ENCODE measurements at places on chromosomes 12 and 14.

DNA sequence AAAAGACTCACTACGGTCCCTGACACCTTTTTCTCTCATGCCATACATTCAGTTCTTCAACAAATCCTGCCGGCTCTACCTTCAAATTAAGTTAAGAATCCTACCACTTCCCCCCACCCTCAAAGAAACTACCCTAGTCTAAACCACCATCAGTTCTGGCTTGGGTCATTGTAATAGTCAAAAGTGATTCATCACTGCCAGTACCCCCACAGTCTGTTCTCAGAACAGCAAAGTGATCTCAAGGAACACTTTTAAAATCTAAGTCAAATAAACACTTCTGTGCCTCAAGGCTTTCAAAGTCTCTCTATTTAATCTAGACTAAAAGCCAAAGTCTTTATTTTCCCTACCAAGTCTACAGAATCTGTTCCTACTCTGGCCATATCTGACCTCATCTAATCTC, 12.0 kb upstream of the FAM234B start:
- no peak for DNase-seq

DNA sequence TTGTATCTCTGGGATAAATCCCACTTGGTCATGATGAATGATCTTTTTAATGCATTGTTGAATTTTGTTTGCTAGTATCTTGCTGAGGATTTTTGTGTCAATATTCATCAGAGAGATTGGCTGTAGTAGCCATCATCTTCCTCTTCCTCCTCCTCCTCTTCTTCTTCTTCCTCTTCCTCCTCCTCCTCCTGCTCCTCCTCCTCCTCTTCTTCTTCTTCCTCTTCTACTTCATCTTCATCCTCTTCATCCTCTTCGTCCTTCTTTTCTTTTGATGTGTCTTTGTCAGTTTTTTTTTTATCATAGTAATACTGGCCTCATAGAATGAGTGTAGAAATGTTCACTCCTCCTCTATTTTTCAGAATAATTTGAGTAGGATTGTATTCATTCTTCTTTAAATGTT, 15.4 kb upstream of the PPM1H start:
- no peak for DNase-seq

- DNase-seq, result no peak
Observed at GRCh38 chr12:29756741-29757390, 26.9 kb downstream of the TMTC1 start.

DNA sequence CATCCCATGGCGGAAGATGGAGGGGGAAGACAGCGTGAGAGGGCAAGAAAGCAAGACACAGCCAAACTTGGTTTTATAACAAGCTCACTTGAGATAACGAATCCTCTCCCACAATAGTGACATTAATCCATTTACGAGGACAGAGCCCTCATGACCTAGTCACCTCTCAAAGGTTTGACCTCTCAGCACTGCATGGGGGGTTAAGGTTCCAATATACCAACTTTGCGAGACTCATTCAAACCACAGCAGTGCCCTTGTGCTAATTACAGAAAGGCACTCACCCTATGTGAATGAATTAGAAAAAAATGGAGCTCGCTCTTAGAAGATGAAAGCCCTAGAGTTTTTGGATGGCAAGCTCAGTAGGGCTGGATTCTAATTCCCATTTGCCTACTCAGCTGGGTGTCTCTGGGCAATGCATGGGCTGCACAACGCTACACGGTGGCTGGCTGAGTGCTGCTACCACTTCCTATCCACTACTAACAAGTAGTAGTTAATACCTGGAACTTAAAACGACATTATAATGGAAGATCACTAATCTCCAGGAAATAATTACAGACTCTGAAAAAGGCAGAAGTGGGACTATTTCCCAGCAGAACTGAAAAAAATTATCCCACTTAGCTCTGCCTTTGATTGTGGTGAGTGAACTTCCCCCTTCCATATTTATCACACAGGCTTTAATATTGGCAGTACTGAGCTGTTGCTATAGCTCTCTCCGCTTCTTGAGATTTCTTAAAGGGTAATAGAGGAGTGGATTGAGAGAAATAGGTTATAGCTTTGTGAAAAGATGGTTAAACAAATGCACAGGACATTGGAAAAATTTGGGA, 27.5 kb downstream of the TESPA1 start:
- no peak for DNase-seq

GRCh38 chr12:80040075-80040738, 59.1 kb upstream of the OTOGL start:
- DNase-seq, result no peak

DNA sequence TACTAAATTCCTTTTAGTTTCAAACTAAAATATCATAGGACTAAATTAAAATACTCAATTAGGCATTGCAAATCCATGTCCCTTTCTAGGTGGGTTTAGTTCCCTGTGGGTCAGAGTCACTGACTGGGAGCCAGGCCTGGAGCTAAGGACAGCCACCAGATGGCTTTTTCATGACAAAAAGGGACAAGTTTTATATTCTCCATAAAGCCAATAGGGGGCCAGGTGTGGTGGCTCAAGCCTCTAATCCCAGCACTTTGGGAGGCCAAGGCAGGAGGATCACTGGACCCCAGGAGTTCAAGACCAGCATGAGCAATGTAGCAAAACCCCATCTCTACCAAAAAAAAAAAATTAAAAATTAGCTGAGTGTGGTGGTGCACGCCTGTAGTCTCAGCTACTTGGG, 35.4 kb upstream of the EIF5 start:
- DNase-seq, result no peak

DNA sequence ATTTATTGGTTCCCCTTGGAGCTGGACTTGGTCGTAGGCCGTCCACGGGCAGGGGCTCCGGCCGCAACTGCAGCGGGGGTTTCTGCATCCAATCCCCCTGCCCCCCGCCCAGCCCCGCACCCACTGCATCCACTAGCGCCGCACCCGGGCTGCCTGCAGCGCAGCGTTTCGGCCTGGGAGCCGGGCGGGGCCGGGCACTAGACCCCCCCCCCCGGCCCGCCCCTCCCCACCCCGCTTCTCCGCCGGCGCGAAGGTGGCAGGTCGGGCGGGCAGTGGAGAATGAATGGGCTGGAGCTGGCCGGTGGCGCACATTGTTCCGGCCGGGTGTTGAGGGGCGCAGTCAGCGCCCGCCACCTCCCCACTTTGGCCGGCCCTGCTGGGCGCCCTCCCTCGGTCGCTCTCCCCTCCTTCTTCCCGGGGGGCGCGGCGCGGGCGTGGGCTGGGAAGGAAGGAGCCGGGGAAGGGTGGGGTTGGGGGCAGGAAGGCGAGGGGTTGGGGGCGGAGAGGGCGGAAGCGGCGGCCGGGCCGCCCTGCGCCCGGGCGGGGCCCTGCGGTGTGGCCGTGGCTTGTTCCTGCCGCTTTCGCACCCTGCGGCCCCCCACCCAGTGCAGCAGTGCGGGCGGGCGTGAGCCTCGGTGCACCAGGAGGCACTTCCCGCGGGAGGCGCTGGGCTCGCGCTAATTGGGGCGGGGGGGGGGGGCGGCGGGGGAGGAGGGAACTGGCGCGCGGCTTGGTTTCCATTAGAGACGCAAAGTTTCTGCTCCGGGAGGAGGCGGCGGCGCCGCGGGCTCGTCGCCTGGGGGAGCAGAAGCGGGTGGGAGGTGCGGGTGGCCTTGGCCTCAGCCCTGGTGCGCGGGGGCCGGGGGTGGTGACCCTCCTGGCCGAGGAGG, 841 bp downstream of the CALM1 start:
- DNase-seq, result peak; percentile 78

- DNase-seq, result no peak
Observed at GRCh38 chr14:91358654-91359220, 58.9 kb downstream of the CCDC88C start.

- peak; percentile 91 for DNase-seq
Observed at GRCh38 chr14:64704143-64704742, at the start of gene PLEKHG3. Gene PLEKHG3, plus strand, starts transcription at chr14:64704424. Its CDS starts 23,208 bp downstream, at chr14:64727632.

- DNase-seq, result no peak
Observed at GRCh38 chr14:105425823-105426247, 6.2 kb downstream of the MTA1 start.

GRCh38 chr12:61490526-61491498, 769.4 kb upstream of the USP15 start:
- DNase-seq, result no peak

DNA sequence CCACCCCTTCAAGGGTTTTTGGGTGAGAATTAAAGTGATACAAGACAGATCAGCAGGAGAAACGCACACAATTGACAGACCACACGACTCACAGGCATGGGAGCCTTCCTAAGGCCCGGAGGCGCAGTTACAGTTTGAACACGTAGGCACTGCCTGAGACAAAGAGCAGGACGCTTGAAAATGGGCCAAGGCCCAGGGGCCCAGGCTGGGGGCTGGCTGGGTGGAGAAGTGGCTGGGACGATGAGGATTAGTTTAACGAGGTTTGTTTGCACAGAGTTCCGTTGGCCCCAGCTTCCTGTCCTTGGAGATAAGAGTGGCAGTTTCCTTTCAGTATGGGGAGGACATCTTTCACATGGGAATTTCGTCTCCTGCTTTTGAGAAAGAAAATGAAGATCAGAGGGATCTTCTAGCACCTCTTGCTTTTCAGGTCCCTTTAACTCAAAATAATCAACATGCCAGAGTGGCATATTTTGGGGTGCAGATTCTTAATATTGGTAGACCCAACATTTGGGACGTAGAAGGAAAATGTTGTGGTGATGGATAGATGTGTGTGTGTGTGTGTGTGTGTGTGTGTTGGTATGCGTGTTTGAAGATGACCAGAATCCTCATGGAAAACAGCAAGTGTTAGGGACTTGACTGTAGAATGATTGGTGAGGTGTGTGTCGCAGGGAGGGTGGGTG, 44.6 kb downstream of the DLK1 start:
- DNase-seq, result no peak

GRCh38 chr12:116353958-116354357, 76.5 kb upstream of the MED13L start:
- DNase-seq, result no peak

DNA sequence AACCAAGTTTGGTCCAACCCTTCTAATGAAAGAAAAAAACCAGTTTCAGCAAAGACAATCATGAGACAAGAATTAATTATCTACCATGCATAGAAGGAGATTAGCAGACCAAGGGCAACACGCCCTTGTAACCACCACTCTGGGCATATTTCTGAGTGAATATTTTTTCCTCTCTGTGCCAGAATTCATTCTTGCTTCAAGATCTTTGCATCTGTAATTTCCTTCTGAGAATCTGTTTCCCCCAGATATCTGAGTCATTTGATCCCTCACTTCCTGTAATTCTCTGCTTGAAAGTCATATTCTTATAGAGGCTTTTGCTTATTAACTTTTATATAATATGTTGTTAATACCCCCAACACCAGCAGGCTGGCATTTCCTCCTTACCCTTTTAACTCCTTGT, 243.7 kb downstream of the SLC16A7 start:
- DNase-seq, result peak; percentile 9

GRCh38 chr12:66244446-66244845, 55.4 kb downstream of the IRAK3 start:
- peak; percentile 25 for DNase-seq

DNA sequence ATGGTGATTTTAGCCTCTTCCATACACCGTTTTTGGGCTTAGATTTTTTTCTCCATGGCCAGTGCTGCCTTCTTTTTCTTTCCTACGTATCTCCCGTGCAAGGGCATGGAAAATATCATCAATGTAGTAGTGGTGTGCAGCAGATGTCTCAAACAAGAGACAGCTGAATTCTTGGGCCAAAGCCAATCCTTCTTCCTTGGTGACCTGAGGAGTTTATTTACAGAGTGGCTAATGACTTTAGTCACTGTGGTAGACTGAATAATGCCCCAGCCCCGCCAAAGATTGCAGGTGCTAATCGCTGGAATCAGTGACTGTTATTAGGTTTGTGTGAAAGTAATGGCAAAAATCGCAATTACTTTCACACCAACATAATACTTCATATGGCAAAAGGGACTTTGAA, 235.5 kb upstream of the NOS1 start:
- no peak for DNase-seq

- DNase-seq, result no peak
Observed at GRCh38 chr14:93708800-93709199, 79.5 kb downstream of the PRIMA1 start.

- peak; percentile 40 for DNase-seq
Observed at GRCh38 chr14:70188322-70188658, 461 bp downstream of the SLC8A3 start.

- DNase-seq, result peak; percentile 6
Observed at GRCh38 chr14:22039938-22040780, 366.5 kb upstream of the OR4E1 start.

DNA sequence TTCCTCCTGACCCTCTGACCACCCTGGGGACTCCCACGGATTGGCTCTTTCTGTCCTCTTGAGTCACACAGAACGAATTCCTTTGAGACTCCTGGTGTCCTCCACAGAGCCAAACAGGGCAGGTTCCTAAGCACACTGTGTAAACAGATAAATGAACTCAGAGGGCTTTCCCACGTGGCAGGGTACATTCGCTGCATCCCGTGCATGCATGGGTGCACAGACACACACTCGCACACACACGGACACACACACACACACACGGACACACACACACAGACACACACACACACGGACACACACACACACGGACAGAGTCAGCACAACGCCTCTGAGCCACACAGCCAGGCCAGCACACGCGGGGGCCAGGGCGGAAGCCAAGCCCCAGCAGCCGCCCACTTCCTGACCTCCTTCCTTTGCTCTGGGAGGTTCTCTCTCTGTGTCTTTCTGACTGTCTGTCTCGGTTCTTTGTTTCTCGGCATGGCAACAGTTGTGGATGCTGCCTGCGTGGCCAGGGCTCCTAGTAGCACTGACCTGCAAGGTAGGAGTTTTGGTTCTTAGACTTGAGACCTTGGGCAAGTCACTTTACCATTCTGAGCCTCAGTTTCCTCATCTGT, 706 bp downstream of the CRACR2A start:
- DNase-seq, result peak; percentile 68

GRCh38 chr14:85464135-85464895, 65.6 kb upstream of the FLRT2 start:
- no peak for DNase-seq

GRCh38 chr14:55075628-55076175, 24.3 kb downstream of the MAPK1IP1L start:
- DNase-seq, result peak; percentile 47

DNA sequence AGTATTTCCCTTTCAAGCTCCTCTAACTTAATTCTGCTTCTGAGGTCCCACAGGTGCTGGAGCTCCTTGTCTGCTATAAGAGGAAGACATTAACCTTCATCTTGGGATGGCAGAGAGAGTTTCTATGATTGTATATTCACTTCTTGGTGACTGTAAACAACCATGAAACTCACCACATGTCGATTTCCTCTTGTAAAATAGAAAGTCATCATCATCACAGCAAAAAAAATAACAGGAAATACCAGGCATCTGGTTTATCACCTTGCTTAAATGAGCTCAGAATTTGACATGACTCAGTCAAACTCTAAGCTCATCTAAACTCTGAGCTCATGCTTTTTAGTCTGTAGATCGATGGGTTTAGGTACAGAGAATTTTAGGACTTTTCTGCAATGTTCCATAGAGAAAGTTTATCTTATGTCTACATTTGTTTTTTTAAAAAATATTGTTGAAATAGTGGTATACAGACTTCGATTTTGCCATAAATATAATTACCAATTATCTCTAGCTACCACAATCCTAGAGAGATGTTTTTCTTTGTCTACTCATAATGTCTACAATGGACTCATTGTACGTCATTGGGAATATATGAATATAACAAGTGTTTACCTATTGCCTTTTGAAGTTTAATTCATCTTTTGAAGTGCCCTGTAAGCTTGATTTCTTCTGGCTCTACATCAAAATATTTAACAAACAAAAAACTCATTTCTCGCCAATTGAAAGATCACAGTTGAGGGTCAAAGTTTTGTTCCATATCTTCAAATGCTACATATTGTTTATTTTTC, 58.4 kb downstream of the IGF1 start:
- no peak for DNase-seq

GRCh38 chr12:118060301-118061010, 523 bp downstream of the WSB2 start:
- peak; percentile 78 for DNase-seq

- DNase-seq, result peak; percentile 51
Observed at GRCh38 chr12:28536088-28536487, 345.8 kb downstream of the CCDC91 start.
